ENCODE measurements at places on chromosomes 7 and 10.

GRCh38 chr10:5234106-5234860 is 37.6 kb downstream of the AKR1C4 start:
- no peak for DNase-seq

- DNase-seq = no peak
Observed at GRCh38 chr10:86681047-86681446, 12.7 kb downstream of the LDB3 start.

- DNase-seq = no peak
Observed at GRCh38 chr7:130486954-130487436, 4.9 kb upstream of the MEST start.

DNA sequence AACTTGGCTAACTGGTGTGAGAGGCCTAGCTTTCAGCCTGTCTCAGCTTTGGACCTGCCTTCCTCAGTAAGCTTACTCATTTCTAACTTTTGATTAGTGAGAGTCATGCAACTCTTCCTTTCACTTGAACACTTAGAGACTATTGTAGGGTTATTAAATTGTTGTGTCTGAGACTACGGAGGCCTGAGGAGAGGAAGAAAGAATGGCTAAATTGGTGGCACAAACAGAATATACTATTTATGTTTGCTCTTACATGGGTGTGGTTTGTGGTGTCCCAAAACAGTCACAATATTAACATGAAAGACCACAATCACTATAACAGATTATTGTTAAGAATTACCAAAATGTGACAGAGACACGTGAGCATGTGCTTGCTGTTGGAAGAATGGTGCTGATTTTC is 82.1 kb downstream of the TRIM24 start:
- no peak for DNase-seq

DNA sequence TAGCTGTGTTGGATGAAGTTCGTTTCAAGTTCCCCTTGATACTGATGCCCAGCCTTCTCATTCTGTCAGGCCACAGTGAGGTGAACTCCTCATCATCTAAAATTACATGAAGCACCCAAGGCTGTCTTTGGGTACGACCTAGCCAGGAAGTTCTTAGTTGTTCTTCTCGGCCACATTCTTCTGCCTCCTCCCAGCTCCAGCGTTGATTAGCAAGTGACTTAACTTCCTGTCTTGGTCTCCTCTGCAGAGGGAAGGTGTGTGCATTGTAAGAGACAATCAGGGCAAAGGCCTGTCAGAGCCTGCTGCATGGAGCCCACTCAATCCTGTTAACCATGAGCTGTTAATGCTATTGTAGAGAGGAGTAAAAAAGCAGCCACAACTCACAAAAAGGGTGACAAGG is 43.2 kb upstream of the CPXM2 start:
- no peak for DNase-seq

- no peak for DNase-seq
Observed at GRCh38 chr10:133007360-133007858, 65.0 kb upstream of the CFAP46 start.

DNA sequence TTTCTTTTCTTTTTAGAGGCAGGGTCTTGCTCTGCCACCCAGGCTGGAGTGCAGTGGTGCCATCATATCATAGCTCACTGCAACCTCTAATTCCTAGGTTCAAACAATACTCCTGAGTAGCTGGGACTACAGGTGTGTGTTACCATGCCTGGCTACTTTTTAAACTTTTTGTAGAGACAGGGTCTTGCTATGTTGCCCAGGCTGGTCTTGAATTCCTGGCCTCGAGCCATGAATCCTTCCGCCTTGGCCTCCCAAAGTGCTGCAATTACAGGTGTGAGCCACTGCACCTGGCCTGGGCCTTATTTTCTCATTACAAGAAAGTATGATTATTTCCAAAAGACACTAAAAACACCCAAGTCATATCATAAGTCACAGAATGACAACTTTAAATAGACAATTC is 106.6 kb downstream of the CDK6 start:
- no peak for DNase-seq

DNA sequence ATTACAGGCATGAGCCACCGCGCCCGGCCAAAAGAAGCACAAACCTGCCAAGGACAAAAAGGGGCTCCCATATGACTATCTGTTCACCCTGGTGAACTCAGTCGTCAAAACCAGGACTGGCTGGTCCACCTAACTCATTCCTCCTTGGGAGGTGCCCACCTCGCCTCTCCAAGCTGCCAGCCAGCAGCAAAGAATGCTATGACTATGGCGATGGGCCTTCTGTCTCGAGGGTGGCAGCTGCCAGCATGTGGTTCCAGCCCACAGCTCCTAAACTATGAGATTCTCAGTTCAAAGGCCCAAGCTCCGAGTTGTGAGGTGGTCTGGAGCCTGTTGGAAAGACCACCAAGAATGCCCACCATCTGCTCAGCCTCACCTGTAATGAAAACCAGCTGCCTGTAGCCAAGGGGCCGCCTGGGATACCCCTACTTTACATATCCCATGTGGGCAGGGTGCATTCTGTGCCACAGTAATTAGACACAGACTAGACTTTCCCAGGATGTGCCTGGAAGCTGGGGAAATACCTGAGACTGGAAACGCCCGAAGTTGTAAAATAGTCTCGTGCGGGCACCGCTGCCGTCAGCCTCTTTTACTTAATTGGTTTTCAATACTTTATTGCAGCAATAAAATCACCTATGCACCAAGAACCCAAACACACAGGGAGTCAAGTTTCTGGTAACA is 71.1 kb downstream of the ZRANB1 start:
- DNase-seq = no peak

GRCh38 chr7:112930787-112931186 is 140.6 kb upstream of the TMEM168 start:
- DNase-seq = no peak

GRCh38 chr7:29636009-29636351 is 72.3 kb downstream of the PRR15 start:
- no peak for DNase-seq

GRCh38 chr10:88270061-88270808 is 312.9 kb downstream of the RNLS start:
- DNase-seq = no peak

DNA sequence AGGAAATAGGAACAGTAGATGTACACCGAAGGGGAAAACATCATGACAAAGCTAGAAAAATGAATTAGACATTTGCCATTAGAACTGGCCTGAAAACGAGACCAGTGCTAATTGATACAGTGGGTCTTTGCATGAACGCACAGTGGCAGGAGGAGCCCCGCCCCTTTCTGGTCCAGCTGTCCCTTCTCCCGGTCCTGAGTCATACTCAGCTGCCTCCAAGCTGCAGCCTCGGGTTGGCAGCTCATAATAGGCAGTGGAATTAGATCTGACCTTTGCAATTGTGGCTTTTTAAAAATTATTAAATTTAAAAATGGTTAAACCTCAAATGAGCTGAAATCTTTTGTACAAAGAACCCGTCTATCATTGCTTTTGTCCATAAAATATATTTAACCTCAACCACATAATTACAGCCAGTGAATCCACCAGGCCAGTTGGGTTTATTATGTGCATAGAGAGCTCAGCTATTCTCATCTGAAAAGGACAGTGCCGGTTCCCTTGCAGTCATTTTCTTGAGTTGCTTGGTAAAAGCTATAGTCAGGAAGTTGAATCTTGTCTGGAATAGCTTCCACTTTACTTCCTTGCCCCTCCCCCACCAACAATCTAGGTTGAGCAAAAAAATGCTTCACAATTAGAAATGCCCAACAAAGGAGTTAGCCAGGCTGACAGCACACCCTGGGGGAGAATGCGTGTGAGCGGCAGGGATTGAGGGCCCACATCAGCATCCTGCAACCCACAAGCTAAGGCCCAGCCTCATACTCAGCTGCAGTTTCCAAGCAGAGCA is 147.1 kb downstream of the BUB3 start:
- no peak for DNase-seq

DNA sequence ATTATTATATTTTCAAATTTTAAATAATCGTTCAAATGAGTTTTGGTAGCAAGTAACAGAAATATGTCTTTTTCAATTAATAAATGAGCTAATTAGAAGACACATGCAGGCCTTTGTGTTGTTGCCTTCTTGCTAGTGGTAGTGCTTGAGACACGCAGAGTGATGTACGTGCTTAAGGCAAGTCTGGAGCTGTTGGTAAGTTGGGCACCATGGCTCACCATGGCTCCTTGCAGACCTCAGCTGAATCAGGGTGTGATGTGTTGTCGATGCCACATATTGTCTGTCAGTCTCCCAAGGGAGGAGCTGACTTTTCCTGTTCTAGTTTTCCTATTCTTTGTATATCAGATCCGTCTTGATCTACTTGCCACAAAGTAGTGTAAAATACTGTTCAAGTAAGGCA is 8.3 kb downstream of the CDK14 start:
- DNase-seq = no peak

DNA sequence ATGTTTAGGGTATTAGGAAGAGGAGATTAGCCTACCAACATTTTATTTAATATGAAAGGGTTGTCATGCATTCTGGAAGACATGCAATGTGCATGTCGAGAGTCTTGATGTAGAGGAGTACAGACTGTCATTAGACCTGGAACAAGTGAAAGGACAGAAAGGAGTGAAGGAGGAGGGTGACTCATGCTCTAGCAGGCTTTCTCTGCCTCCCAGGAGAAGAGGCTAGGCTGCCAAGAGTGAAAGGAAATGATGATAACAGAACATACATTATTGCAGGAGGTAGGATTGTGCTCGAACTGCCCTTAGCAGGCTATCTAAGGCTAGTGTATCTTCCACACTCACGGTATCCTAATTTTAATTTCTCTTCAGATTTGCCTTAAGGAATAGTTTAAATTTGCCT is 228.8 kb downstream of the EXOC4 start:
- no peak for DNase-seq
